CD4-positive, alpha-beta T cell treated with Interferon gamma for 1 hour (primary cell): ENCODE measurements at places on chromosomes 5 and 9.

GRCh38 chr9:34869390-34869789 is 88.7 kb upstream of the PHF24 start:
- no peak for DNase-seq

DNA sequence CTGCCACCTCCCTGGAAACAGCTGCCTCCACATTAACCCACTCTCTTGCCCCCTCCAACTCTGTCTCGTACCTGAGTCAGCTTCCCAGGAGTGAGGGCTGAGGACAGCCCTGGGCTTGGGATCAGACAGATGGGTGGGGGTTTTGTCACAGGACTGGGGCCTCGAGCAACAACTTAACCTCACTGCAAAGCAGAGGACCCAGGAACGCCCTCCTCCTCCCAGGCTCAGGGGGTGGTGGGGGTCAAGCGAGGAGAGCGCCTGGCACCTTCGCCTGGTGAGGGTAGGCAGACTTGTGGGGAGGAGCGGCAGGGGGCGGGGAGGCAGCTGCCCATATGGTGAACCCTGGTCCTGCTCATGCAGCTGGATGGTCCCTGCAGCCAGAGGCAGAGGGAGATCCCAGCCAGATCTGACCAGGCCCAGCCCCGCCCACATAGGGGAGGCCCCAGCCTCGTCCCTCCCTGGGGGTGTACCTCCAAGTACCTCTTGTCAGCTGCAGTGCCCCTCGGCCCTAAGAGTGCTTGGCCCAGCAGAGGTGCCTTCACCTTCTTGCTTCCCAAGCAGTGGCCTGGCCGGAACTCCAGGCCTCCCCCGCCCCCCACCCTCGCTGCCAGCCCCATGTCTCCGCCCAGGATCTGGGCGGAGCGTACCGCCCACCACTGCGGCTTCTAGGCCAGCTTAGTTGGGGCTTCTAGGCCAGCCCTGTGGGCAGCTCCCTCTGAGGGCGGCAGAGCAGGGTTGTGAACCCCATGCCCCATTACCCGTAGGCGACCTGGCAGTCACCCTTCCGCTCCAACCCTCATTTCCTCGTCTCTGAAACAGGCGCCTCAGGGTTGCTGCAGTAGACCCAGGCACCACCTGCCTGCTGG is at the start of gene SARDH:
SARDH (minus strand) TSS at position 579 of the 866 bp plus-strand sequence. CDS start 4,179 bp downstream, outside the sequence.
- peak; percentile 22 for DNase-seq

- no peak for DNase-seq
These were observed 140.1 kb upstream of the MOCS2 start for GRCh38 chr5:53249529-53250200.

DNA sequence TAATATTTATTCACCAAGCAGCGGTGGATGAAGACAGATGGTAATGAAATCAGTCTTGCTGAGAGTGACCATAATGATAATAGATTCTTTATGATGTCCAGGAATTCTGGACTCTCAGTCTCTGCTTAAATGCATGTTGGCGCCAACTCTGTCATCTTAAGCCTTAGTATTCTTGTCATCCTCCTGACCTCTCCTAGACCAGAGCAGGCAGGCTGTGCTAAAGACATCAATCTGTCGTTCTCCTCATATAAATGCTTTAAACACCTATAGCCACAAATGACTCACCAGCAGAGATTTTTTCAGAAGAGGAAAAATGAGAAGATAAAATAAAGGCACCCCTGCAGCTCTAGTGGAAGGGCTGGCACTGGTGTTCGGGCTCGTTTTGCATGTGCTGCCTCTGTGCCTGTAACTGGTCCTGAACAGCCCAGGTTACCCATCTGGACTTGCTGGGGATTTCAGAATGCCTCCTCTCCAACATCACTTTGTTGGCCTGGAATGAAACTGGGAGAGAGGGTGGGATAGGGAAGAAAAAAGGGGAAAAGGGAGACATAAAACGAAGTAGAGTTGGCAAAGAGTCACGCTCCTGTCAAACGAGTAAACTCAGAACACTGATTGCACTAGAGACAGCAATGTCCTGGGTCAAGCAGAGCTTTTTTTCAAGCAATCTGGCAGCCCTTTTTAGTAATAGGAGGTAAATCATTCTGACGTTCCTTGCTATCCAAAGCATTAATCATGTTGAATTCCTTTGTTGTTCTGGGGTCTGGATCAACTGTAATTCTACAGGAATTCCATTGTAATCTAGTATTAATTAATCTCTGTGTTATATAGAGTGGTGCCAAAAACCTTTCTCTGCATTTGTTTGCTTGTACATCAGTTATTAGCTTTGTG is 195.5 kb upstream of the CLINT1 start:
- no peak for DNase-seq

- no peak for DNase-seq
These were observed 75.1 kb downstream of the PSAT1 start for GRCh38 chr9:78371981-78372380.

DNA sequence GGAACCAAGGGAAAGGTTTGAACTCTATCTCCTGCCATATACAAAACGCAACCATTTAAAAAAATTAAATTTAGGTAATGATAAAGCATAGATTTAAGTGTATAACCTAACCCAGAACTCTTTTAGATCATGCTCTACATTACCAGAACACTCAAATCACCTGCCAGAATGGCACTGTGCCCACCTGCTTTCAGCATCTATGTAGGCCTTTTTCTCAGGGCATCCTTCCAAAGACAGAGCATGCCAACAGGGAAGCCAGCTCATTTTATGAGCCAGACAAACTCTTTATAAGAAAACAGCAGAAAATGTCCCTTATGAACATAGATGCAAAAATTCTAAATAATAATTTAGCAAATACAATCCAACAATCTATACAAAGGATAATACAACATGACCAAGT is 47.9 kb upstream of the SMAD5 start:
- DNase-seq, result no peak

DNA sequence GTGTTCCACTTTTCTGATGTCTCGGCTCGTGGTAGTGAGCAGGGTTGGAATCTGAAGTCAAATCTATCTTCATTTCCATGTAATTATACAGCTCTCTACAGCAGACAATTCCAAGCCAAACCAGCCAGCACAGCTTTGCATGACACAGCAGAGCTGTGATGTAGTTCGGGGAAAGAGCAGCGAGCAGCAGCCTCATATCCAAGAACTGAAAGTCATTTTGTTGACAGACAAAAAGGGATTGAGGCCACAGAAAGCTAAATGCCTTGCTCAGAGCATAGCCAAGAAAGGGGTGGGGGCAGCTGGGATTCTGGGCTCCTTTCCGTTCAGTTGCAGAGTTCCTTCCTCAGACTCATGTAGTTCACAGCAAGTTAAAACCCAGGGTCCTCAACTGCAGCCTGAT is 32.1 kb downstream of the LCP2 start:
- no peak for DNase-seq

DNA sequence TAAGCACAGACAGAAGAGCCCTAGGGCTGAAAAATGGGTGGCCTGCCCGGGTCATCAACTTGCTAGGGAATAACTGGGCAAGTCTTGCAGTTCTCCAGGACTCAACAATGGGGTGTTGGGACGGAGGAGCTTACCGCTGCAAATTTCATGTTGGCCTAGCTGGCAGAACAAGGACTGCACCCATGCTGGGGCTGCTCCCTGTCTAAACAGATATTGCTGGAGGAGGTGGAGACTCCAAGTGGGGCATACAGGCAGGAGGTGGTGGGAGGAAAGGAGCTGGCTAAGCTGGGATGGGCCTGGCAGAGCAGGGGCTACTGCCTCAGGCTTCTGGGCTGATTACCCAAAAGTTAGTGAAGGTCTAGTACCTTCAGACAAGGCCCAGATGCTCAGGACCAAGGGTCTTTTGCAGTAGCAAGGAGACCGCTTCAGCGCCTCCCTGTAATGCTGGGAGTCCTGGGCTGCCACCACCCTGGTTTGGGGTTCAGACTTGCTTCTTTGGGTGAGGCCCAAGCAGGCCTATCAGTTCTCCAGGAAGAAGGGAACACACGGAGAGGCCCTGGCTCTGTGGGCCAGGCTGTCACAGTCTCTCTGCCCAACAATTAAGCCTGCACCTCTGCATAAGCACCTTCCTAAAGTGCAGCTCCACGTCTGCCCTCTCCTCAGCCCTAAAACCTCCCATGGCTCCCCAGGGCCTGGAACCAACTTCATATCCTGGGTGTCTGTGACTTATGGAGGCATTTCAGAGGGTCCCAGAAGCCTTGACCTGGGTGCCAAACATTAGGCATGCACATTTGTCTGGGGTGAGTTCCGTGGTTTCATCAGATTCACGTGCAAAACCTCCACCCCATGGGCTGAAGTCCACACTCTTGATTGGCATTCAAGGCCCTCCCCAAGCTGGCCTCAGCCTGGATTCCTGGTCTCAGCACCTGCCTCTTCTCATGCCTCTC is 24.2 kb upstream of the KIF12 start:
- DNase-seq, result no peak

DNA sequence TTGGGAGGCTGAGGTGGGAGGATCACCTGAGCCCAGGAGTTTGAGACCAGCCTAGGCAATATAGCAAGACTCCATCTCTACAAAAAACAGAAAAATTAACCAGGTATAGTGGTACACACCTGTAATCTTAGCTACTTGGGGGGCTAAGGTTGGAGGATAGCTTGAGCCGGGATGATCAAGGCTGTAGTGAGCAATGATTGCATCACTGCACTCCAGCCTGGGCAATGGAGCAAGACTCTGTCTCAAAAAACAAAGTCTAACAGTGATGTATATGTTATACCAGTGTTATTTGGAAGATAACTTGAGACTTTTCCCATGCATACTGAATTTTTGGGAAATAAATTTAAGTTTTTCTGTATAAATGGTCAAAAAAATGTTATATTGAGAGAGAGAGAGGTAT is 146.3 kb downstream of the ZCCHC7 start:
- no peak for DNase-seq

DNA sequence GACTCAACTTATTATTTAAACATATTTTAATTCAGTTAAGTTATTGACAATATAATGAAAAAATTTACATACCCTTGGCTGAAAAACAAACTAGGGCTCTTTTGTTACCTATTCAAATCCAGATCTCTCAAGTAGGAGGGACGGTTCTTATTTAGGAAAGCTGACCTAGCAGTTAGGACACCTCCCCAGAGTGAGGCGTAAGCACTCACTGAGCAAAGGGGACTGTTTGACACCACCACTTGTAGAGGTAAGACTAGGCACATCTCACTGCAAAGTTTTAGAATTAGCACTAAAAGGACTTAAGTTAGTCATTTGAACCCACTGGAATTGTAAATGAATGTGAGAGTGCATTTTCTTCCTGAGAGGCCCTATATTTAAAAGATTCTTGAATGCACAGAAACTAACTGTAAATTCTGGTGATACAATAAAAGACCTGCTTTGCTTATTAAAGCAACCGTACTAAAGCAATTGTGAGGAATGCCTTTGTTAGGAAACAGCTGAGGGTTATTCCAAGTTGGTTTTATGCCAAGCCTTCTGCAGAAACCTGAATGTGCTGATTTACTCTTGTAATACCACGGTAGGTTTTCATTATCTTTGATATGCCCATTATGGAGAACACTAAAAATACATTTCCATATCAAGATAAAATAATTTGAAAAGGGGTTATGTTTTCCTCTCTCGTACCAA is 16.2 kb downstream of the HACD4 start:
- DNase-seq, result no peak

DNA sequence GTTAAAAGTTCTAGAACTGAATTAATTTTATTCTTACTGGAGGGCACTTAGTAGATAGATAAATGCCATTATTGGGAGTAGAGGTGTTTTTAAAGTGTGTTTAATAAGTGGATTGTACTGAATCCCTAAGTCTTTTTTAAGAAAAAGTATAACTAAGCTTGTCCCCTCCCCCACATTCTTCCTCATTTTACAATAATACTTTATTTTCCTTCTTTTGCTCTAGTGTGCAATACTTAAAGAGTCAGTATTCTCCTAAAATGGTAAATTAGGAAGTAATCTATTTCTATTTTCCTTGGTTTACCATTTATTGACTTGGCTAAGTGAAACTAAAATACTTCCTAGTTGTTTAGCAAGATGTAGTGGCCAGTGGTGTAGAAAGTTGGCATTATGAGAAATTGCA is 11.6 kb downstream of the UBLCP1 start:
- no peak for DNase-seq

- no peak for DNase-seq
These were observed 41.0 kb downstream of the RNF180 start for GRCh38 chr5:64206653-64207052.

DNA sequence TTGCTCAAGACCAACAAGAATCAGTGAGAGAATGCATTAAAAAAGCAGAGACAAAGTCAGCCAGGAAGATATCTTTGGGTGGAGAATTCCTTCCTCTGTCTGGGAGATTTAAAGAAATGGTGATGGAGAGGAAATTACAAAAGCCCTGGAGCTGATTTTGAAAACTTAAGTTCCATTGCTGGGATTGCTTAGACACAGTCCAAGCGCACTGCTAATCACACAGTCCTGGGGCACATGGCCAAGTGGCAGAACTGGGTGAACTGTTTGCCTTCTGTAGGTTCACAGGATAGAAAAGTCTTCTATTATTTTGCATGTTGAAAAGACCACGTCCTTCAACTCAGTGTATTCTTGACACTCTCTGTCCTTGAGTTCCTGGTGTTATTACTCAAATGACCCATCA is 284.9 kb upstream of the FBXL7 start:
- no peak for DNase-seq

DNA sequence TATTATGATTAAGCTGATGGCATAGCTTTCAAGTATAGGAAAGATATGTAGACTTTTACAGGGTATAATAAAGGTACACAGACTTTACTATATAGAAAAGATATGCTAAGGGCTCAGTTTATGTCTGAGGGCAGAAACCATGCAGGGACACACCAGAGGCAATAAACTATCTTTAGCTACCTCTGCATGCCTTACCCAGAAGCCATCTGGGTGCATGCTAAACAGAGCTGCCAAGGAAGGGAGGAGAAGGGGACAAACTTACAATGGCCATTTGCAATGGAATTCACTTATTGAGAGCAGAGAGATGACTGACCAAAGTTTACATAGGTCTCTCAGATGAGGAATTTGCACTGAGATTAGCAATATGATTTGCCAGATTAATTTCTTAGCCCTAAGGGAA is 143.1 kb upstream of the NR4A3 start:
- no peak for DNase-seq

- DNase-seq, result no peak
These were observed 68.8 kb upstream of the SSBP2 start for GRCh38 chr5:81819556-81820317.

DNA sequence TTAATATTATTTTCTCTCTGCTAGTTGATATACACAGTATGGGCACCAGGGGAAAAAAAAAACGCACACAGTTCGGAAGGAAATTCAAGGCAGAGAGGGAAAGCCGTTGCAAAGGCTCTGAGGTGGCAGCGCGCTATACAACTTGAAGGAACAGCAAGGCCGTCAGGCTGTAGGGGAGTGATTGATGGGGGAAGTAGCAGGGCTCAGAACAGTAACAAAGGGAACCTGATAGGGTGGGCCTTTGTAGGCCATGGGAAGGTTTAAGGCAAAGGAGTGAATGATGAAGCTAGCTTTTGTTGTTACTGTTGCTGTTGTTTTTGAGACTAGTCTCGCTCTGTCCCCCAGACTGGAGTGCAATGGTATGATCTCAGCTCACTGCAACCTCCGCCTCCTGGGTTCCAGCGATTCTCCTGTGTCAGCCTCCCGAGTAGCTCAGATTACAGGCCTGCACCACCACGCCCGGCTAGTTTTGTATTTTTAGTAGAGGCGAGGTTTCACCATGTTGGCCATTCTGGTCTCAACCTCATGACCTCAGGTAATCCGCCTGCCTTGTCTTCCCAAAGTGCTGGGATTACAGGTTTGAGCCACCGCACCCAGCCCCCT is 27.0 kb downstream of the AQP7 start:
- no peak for DNase-seq
